Nasal cavity respiratory epithelium epithelial cell of viscerocranial mucosa (primary cell): ENCODE measurements at places on chromosomes 13 and 19. TPM values are rescaled to one million over a fixed set of nuclear protein-coding genes. Genes with fewer than 3 reads are reported as not detected.

C19orf67 gene
- total RNA-seq: 0.14 TPM in 1 of 2 replicates, not detected in the other

GJA3 gene
- under 0.01 and 0.43 TPM in 2 replicates for total RNA-seq

ODAD3 gene
- 0.07 TPM in 1 of 2 replicates, not detected in the other for total RNA-seq

KLF1 gene
- under 0.01 TPM in 1 of 2 replicates, not detected in the other for total RNA-seq

ZNF415 gene
- total RNA-seq: 12.3 and 15.4 TPM in 2 replicates
